ENCODE measurements at places on chromosomes 16 and 17. TPM values are rescaled to one million over a fixed set of nuclear protein-coding genes. Genes with fewer than 3 reads are reported as not detected.
A peak's percentile ranks its signal among the peaks of the same experiment; 100 is the strongest.

GRCh38 chr16:27335349-27336053 lies 21.7 kb downstream of the IL4R start:
- no peaks in the 10 kb centered on the region for H3K27me3 ChIP-seq
- H3K36me3 ChIP-seq, result peaks cover 62% of the 10 kb centered on the region
- peaks cover 13% of the 10 kb centered on the region for H3K4me1 ChIP-seq

DNA sequence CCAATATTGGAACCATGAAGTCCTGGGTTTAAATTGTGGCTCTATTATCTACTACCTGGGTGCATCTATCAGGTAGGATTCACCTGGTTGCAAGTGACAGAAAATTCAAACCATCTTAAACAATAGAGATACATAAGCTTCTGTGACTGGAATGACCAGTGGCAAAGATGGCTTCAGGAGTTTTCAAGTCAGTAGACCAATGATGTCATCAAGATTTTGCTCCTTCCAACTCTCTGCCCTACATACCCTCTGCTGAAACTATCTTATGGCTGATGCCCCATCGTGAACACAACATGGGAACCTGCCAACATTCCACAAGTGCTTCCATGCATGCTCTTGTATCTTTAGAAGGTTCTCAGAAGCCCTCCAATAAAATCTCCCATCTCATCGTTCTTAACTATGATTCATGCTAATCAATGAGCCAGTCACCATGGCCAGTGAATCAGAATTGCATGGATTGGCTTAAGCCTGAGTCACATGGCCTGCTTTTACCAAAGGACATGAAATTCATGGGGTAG lies 180.9 kb downstream of the GRIN2A start:
- H3K4me1 ChIP-seq, result no peaks in the 10 kb centered on the region
- H3K27ac ChIP-seq, result no peak overlapping the region
- H3K27me3 ChIP-seq, result no peaks in the 10 kb centered on the region

PRRT2 gene
- total RNA-seq, result 0.78 TPM

GRCh38 chr17:64042700-64043485 lies 22.5 kb upstream of the ICAM2 start:
- no peak overlapping the region for H3K27ac ChIP-seq
- DNase-seq, result no peak
- H3K4me1 ChIP-seq, result no peaks in the 10 kb centered on the region

DNA sequence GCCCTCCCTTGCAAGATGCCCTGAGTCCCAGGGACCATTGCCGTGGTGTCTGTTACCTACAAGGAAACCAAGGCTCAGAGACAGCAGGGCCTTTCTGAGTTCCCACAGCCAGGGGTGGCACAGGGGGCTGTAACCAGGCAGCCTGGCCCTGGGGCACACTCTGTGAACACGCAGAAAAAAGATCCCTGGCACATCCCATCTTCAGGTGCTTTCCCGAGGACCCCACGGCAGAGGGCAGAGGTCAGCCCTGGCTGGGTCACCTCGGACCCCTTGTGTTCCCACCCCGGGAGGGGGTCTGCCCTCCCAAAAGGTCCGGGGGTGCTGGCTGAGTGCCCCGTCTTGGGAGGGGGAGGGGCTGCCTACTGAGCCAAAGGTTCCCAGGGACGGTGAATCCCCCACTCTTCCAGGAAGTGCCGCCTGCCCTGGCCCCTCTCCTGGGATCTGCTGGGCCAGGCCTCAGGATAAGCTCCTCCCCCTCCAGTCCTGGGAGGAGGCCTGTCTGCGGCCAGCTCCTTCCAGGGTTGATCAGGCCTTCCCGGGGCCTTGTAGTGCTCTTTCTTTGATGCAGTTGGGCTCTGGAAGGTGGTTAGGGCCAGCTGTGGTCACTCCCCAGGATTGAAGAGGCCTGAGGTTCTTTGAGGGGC lies 8.1 kb downstream of the GLIS2 start:
- peaks cover 8% of the 10 kb centered on the region for H3K4me1 ChIP-seq
- H3K4me3 ChIP-seq, result peak overlapping the region; percentile 17
- H3K27ac ChIP-seq, result no peak overlapping the region
- DNase-seq, result peak; percentile 66
- no peaks in the 10 kb centered on the region for H3K27me3 ChIP-seq

- no peaks in the 10 kb centered on the region for H3K27me3 ChIP-seq
- no peak overlapping the region for H3K4me3 ChIP-seq
- DNase-seq, result no peak
- H3K4me1 ChIP-seq, result no peaks in the 10 kb centered on the region
Observed at GRCh38 chr17:53924530-53925455, 102.1 kb downstream of the KIF2B start.

- H3K36me3 ChIP-seq, result no peaks in the 10 kb centered on the region
- DNase-seq, result no peak
- H3K4me1 ChIP-seq, result no peaks in the 10 kb centered on the region
- peaks cover 93% of the 10 kb centered on the region for H3K27me3 ChIP-seq
- no peak overlapping the region for H3K27ac ChIP-seq
- no peak overlapping the region for H3K4me3 ChIP-seq
Observed at GRCh38 chr16:66147291-66147690, 219.2 kb upstream of the CDH5 start.

DNA sequence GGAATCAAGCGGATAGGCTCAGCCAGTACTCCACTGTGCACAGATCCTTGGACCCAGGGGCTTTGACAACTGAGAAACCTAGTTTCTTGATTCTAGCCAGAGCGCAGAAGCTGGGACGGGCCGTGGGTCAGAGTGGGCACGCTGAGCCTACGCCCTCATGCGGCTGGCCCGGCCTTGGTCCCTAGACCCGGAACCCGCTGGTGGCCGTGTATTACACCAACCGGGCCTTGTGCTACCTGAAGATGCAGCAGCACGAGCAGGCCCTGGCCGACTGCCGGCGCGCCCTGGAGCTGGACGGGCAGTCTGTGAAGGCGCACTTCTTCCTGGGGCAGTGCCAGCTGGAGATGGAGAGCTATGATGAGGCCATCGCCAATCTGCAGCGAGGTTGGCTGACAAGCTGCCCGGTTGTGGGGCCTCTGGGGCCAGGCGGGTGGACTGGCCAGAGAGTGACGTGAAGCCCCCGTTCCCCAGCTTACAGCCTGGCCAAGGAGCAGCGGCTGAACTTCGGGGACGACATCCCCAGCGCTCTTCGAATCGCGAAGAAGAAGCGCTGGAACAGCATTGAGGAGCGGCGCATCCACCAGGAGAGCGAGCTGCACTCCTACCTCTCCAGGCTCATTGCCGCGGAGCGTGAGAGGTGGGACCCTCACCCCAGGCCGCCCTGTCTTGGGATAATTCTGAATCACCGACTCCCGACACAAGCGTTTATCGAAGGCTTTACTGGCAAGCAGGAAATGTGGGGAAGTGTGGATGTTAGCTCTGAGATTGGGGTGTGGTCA lies 946 bp downstream of the STUB1 start:
- H3K27me3 ChIP-seq, result no peaks in the 10 kb centered on the region
- peaks cover 22% of the 10 kb centered on the region for H3K4me1 ChIP-seq
- peak; percentile 62 for DNase-seq
- peak overlapping the region; percentile 89 for H3K27ac ChIP-seq

WFIKKN2 gene
- not detected for total RNA-seq

GRCh38 chr17:60604686-60605334 lies 4.8 kb downstream of the PPM1D start:
- peaks cover 32% of the 10 kb centered on the region for H3K36me3 ChIP-seq
- H3K4me3 ChIP-seq, result no peak overlapping the region
- H3K4me1 ChIP-seq, result peaks cover 9% of the 10 kb centered on the region
- DNase-seq, result no peak
- no peaks in the 10 kb centered on the region for H3K27me3 ChIP-seq
- H3K27ac ChIP-seq, result no peak overlapping the region

DNA sequence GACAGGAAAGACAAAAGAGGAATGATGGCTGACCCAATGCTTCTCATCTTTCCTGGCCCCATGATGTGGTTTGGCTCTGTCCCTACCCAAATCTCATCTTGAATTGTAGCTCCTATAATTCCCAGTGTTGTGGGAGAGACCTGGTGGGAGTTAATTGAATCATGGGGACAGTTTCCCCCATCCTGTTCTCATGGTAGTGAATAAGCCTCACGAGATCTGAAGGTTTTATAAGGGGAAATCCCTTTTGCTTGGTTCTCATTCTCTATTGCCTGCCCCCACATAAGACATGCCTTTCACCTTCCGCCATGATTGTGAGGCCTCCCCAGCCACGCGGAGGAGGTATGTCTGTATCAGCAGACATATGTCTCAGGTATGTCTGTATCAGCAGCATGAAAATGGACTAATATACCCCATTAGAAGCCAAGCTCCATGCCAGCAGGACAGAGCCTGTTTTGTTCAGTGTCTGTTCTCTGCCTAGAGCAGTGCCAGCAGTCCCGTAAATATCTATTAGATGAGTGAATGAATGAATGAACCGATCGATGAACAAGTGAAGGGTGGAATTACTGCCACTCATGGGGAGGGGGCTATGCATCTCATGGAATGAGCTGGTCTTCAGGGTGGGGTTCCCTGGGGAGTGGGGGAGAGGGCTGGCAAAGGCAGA lies 304.4 kb downstream of the SOX9 start:
- H3K27ac ChIP-seq, result peak overlapping the region; percentile 78
- no peaks in the 10 kb centered on the region for H3K27me3 ChIP-seq
- no peak overlapping the region for H3K4me3 ChIP-seq
- H3K4me1 ChIP-seq, result peaks cover 78% of the 10 kb centered on the region
- no peak for DNase-seq
- H3K36me3 ChIP-seq, result peaks cover 55% of the 10 kb centered on the region

DNA sequence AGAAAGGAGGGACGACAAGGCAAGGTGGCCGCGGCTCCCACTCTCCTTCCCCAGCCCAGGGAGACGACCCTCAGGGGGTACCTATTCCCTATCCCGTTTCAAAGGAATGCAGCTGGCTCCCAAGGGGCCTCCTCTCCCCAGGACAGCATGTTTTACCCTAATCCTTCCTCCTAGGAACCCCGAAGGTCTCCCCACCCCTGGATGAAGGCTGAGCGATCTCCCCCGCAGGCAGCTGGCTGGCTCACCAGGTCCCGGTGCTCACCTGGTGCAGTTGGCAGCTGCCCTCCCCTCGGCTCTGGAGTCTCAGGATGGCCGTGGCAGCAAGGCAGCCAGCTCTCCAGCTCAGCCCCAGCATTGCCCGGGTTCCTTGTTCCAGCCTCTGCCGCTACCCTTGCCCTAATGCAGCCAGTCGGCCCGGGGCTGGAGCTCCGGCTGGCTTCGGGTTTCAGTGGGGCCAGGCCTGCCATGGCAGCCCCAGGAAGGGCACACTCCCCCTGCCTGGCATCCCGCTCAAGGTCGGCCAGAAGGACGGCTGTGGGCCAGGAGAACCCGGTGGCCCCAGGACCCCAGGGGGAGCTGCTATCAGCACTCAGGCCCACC lies 4.6 kb downstream of the CLUH start:
- H3K36me3 ChIP-seq, result peaks cover 49% of the 10 kb centered on the region
- no peak overlapping the region for H3K27ac ChIP-seq
- no peak overlapping the region for H3K4me3 ChIP-seq
- DNase-seq, result no peak
- H3K27me3 ChIP-seq, result no peaks in the 10 kb centered on the region
